ENCODE measurements at places on chromosomes 1 and 21. TPM values are rescaled to one million over a fixed set of nuclear protein-coding genes. Genes with fewer than 3 reads are reported as not detected.
A peak's percentile ranks its signal among the peaks of the same experiment; 100 is the strongest.

Gene KLHDC8A
- total RNA-seq: 0.50 TPM

Gene E2F2
- 9.4 TPM for total RNA-seq

Gene CFAP74
- total RNA-seq: 1.5 TPM

Gene MYBPH
- not detected for total RNA-seq

Gene RCAN3
- total RNA-seq: 20.4 TPM

Gene FCRL1
- total RNA-seq: not detected

DNA sequence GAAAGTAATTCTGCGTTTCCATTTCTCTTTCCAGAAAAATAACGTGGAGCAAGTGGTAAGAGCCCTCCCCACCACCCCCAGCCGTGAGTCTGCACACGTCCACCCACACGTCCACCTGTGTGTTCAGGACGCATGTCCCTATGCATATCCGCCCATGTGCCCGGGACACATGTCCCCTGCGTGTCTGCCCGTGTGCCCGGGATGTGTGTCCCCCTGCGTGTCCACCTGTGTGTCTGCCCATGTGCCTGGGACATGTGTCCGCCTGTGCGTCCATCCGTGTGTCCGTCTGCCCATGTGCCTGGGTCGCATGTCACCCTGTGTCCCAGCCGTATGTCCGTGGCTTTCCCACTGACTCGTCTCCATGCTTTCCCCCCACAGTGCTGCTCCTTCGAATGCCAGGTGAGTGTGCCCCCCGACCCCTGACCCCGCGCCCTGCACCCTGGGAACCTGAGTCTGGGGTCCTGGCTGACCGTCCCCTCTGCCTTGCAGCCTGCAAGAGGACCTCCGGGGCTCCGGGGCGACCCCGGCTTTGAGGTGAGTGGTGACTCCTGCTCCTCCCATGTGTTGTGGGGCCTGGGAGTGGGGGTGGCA is 5.6 kb downstream of the COL6A1 start:
- H3K27ac ChIP-seq: no peak overlapping the region
- H3K4me3 ChIP-seq: no peak overlapping the region
- H3K4me1 ChIP-seq: no peaks in the 10 kb centered on the region
- peaks cover 4% of the 10 kb centered on the region for H3K27me3 ChIP-seq

GRCh38 chr1:113096493-113096892 is 23.5 kb downstream of the LRIG2 start:
- H3K27me3 ChIP-seq: no peaks in the 10 kb centered on the region
- DNase-seq: no peak
- peaks cover 34% of the 10 kb centered on the region for H3K36me3 ChIP-seq
- H3K4me3 ChIP-seq: no peak overlapping the region

- peak overlapping the region; percentile 73 for H3K4me3 ChIP-seq
- no peaks in the 10 kb centered on the region for H3K27me3 ChIP-seq
- H3K36me3 ChIP-seq: peaks cover 4% of the 10 kb centered on the region
- DNase-seq: no peak
- H3K27ac ChIP-seq: peak overlapping the region; percentile 88
These were observed 79.0 kb downstream of the PTPN14 start for GRCh38 chr1:214472364-214472763.

DNA sequence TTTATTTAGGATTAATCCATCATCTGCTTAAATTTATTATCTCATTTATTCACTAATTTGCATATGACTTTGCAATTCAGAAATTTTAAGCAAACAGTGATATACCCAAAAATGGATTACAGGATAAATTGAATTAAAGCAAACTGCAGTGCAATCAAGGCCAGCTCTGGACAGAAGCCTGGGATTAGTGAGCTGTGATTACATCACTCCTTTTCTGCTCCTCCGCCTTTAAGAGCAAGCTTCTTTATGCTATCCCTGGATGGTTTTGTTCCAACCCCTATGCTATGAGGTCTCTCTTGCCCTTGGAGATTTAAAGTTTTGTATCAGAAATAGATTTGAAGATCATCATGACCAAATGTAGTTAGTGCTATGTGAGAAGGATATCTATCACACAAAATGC is 32.6 kb downstream of the GPR52 start:
- H3K4me1 ChIP-seq: peaks cover 4% of the 10 kb centered on the region
- no peak for DNase-seq

- H3K4me3 ChIP-seq: no peak overlapping the region
- peaks cover 12% of the 10 kb centered on the region for H3K4me1 ChIP-seq
- H3K27me3 ChIP-seq: no peaks in the 10 kb centered on the region
- no peak overlapping the region for H3K27ac ChIP-seq
- H3K36me3 ChIP-seq: peaks cover 10% of the 10 kb centered on the region
These were observed 7.5 kb downstream of the GSTM3 start for GRCh38 chr1:109733236-109733870.

- H3K27me3 ChIP-seq: no peaks in the 10 kb centered on the region
- no peaks in the 10 kb centered on the region for H3K4me1 ChIP-seq
- H3K4me3 ChIP-seq: no peak overlapping the region
- DNase-seq: no peak
- H3K27ac ChIP-seq: no peak overlapping the region
These were observed 32.0 kb downstream of the PTAFR start for GRCh38 chr1:28144203-28145135.

DNA sequence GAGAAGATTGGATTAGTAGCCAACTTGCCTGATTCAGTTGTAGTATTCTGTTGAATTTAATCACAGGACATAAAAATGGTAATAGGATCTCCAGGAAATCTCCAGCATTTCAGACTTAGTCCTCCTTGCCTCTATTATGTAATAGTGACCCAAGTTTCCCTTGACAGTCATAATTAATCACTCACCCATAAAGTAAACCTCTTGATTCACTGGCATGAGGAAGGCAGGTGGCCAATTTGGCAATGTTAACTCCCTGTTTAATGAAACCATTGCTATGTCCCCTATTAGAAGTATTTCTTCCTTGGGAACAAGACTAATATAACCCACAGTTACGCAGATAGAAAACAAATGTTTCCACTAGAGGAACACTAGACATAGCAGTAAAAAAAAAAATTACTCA is 604.8 kb upstream of the CXADR start:
- peaks cover 14% of the 10 kb centered on the region for H3K4me1 ChIP-seq
- no peak for DNase-seq
- no peaks in the 10 kb centered on the region for H3K27me3 ChIP-seq
- H3K4me3 ChIP-seq: no peak overlapping the region
- no peaks in the 10 kb centered on the region for H3K36me3 ChIP-seq

- H3K4me1 ChIP-seq: peaks cover 4% of the 10 kb centered on the region
- no peak within 1 kb of the TSS for H3K4me3 ChIP-seq
- H3K27ac ChIP-seq: no peak within 1 kb of the TSS
- no peaks in the 10 kb centered on the region for H3K27me3 ChIP-seq
These were observed at the start of gene TMCO2 for GRCh38 chr1:40247655-40248054. Gene TMCO2, plus strand, starts transcription at chr1:40247937. Its CDS starts 57 bp downstream, at chr1:40247994.

GRCh38 chr1:201514466-201514865 is 7.5 kb upstream of the CSRP1 start:
- no peak for DNase-seq
- H3K27me3 ChIP-seq: no peaks in the 10 kb centered on the region
- peak overlapping the region; percentile 79 for H3K4me3 ChIP-seq
- H3K36me3 ChIP-seq: no peaks in the 10 kb centered on the region
- H3K27ac ChIP-seq: peak overlapping the region; percentile 98
- peaks cover 58% of the 10 kb centered on the region for H3K4me1 ChIP-seq

DNA sequence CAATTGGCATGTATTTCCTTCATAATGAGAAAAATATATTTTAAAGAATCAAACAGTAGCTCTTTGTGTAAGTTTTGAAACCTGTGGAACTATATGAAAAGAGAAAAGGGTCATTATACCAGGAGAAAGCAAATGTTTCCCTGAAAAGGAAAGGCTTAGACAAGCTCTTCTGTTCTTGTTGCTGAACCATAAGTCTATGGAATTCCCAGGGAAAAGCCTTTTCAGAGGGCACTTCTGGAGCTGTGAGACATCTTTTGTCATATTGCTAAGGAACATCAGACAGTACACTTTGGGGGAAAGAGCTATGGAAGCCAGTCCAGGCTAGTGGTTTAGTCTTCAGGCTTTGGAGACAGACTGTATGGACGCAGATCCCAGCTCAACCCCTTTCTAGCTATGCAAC is 12.1 kb upstream of the SHCBP1L start:
- H3K27ac ChIP-seq: no peak overlapping the region
- no peaks in the 10 kb centered on the region for H3K36me3 ChIP-seq
- H3K4me1 ChIP-seq: peaks cover 21% of the 10 kb centered on the region
- H3K27me3 ChIP-seq: no peaks in the 10 kb centered on the region

- H3K4me3 ChIP-seq: no peak overlapping the region
- H3K36me3 ChIP-seq: peaks cover 3% of the 10 kb centered on the region
- DNase-seq: no peak
- no peaks in the 10 kb centered on the region for H3K27me3 ChIP-seq
- H3K27ac ChIP-seq: no peak overlapping the region
These were observed 22.0 kb downstream of the THAP3 start for GRCh38 chr1:6646499-6647148.

DNA sequence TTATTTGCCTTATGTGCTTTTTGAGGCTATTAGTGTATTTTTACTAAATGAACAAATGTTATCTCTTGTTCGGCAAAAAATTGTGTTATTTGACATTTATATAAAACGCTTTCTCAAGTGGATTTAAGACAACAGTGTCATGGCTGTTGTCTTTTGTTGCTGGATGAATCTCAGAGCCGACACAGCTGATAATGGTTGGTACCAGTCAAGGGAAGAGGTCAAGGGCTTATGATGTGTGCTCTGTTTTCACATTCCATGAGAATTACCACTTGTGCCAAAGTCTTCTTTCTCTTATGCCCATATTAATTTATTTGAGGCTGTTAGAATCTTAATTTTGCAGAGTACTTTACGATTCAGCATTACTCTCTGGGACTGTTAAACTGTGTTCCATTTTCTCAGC is 17.9 kb upstream of the CD101 start:
- H3K4me1 ChIP-seq: peaks cover 24% of the 10 kb centered on the region
- no peaks in the 10 kb centered on the region for H3K27me3 ChIP-seq
- no peak for DNase-seq
- H3K36me3 ChIP-seq: peaks cover 49% of the 10 kb centered on the region

- peak overlapping the region; percentile 55 for H3K27ac ChIP-seq
- H3K36me3 ChIP-seq: no peaks in the 10 kb centered on the region
- no peaks in the 10 kb centered on the region for H3K27me3 ChIP-seq
- peaks cover 5% of the 10 kb centered on the region for H3K4me1 ChIP-seq
- no peak overlapping the region for H3K4me3 ChIP-seq
- no peak for DNase-seq
These were observed 214.5 kb upstream of the CAMK1G start for GRCh38 chr1:209368864-209369598.

DNA sequence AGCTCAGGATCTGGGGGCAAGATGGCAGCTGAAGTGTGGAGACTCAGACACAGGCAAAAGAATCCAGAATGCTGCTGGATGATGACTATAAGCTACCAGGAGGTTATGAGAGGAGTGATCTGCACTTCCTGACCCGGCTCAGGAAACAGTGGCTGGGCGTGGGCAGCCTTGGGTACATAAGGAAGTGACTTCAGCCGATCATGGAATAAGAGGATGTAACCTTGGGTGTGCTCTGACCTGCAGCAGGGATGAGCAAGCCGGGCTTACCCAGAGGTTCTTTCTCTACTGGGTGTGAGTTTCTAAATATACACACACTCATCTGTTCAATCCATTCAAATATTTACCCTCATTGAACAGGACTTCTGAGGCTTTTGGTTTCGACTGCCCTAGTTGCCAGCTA is 62.7 kb downstream of the CD34 start:
- peak overlapping the region; percentile 28 for H3K27ac ChIP-seq
- peaks cover 14% of the 10 kb centered on the region for H3K4me1 ChIP-seq
- no peak for DNase-seq
- peaks cover 5% of the 10 kb centered on the region for H3K36me3 ChIP-seq
- H3K4me3 ChIP-seq: no peak overlapping the region
- no peaks in the 10 kb centered on the region for H3K27me3 ChIP-seq

DNA sequence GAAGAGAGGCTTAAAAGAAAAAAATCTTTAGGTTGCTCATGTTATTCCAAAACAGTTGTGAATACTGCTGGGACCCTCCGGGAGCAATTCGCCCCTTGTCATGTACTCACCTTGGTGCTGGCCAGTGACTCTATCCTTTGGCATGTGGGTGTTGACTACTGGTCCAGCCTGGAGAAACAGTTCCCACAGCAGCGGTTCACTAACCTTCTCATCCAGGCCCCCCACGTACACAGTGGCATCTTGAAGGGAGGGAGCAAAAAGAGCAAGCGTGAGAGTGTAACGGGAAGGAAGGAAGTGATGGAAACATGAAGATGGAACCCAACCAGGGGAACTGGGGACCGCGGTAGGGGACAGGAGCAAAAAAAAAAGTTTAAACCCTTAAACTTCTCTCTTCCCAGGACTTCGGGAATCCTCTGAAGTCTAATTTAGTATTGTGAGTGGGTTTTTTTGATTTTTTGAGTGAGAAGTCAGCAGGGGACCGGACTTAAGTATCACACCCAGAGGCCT is 494 bp downstream of the SF3B4 start:
- H3K27me3 ChIP-seq: no peaks in the 10 kb centered on the region
- H3K4me3 ChIP-seq: peak overlapping the region; percentile 99
- no peak for DNase-seq
- H3K4me1 ChIP-seq: peaks cover 17% of the 10 kb centered on the region
- peak overlapping the region; percentile 97 for H3K27ac ChIP-seq

DNA sequence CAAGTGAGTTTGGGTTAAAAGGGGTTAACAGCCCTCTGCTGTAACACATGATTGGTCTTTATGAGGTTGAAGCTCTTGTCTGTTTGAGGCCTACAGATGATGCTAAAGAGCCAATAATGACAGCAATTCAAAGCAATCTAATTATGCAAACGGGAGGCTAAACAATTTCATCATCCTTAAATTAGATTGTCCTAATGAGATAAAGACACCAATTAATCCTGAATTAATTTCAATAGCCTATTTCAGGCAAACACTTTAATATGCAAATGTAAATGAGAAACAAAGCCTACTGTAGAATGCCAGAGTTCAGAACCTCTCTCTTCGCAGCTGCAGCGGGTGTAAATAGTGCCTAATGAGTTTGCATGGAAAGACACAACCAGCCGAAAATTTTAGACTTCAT is 504.7 kb upstream of the PBX1 start:
- no peak for DNase-seq
- H3K36me3 ChIP-seq: no peaks in the 10 kb centered on the region
- H3K4me1 ChIP-seq: no peaks in the 10 kb centered on the region
- no peak overlapping the region for H3K27ac ChIP-seq

- H3K27me3 ChIP-seq: no peaks in the 10 kb centered on the region
- no peak overlapping the region for H3K4me3 ChIP-seq
- H3K27ac ChIP-seq: no peak overlapping the region
- no peaks in the 10 kb centered on the region for H3K36me3 ChIP-seq
- peaks cover 7% of the 10 kb centered on the region for H3K4me1 ChIP-seq
These were observed 500.5 kb downstream of the SETD4 start for GRCh38 chr21:35559829-35560225.

GRCh38 chr1:198267921-198268320 is 111.1 kb downstream of the NEK7 start:
- H3K4me3 ChIP-seq: no peak overlapping the region
- no peaks in the 10 kb centered on the region for H3K36me3 ChIP-seq
- no peak for DNase-seq
- H3K27ac ChIP-seq: no peak overlapping the region

GRCh38 chr1:27832762-27833161 is 2.2 kb downstream of the PPP1R8 start:
- H3K27me3 ChIP-seq: no peaks in the 10 kb centered on the region
- H3K27ac ChIP-seq: peak overlapping the region; percentile 32
- peaks cover 17% of the 10 kb centered on the region for H3K4me1 ChIP-seq
- H3K36me3 ChIP-seq: no peaks in the 10 kb centered on the region
